NCI-H446 (cell line): ENCODE measurements at places on chromosomes 16 and 17.

- DNase-seq: no peak
These were observed 11.9 kb downstream of the RDM1 start for GRCh38 chr17:35918665-35919064.

DNA sequence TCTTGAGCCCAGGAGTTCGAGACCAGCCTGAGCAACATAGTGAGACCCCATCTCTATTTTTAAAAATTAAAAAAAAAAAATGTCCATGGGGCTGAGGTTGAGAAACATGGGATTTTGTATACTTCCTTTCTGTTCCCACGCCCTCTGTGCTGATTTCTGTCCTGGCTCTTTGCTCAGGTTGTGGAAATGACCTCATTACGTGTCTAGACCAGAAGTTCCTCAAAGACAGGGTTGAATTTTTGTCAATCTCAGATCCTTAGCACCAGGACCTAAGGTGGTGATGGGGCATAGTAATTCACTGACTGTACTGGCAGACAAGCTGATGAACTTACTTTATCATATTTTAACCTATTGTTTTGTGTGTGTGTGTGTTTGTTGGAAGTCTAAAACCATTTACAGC lies 11.2 kb upstream of the HNF1B start:
- DNase-seq: no peak

GRCh38 chr17:50273654-50274040 lies 619 bp upstream of the TMEM92 start:
- no peak for DNase-seq

DNA sequence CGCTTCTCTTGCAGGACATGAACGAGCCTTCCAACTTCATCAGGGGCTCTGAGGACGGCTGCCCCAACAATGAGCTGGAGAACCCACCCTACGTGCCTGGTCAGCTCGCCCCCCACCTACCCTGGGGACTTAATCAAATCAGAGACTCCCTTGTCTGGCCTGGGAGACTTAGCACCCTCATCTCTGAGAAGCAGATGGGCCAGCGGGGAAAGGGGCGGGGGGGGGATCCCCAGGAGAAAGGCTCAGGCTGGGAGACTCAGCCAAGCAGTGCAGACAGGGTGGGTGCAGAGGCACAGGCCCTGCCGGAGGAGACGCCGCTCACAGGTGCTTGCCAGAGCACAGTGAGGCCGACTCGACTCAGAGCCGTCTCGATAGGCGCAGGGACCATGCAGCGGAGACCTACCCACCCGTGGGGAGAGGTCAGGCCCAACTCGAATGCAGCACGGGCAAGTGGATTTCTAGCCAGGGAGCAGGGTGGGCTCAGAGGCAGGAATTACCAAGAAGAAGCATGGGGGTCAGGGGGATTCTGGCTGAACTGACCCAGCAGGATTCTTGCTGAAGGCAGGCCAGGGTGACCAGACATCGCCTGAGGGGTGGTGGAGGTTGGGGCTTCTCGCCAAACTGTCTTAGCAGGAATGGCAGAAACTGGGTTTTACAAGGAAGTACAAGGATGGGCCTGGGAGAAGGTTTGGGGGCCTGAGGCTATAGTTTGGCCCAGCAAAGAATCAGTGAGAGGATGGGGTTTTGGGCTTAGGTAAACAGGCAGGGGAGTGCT lies 9.7 kb downstream of the GAA start:
- DNase-seq: no peak

- DNase-seq: no peak
These were observed 154.8 kb upstream of the RBFOX1 start for GRCh38 chr16:7177875-7178274.

DNA sequence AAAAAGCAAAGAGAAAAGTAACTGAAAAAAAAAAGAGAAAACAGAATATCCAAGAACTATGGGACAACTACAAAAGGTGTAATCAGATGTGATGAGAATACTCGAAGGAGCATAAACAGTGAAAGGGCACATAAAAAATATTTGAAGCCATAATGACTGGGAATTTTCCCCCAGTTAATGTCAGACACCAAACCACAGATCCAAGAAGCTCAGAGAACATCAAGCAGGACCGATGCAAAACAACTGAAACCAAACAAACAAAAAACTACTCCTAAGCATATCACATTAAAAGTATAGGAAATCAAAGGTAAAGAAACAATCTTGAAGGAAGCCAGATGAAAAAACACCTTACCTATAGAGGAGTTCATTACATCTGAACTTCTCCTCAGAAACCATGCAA lies 27.6 kb upstream of the IRX5 start:
- no peak for DNase-seq

- no peak for DNase-seq
These were observed 43.6 kb downstream of the NOS2 start for GRCh38 chr17:27756467-27757371.

DNA sequence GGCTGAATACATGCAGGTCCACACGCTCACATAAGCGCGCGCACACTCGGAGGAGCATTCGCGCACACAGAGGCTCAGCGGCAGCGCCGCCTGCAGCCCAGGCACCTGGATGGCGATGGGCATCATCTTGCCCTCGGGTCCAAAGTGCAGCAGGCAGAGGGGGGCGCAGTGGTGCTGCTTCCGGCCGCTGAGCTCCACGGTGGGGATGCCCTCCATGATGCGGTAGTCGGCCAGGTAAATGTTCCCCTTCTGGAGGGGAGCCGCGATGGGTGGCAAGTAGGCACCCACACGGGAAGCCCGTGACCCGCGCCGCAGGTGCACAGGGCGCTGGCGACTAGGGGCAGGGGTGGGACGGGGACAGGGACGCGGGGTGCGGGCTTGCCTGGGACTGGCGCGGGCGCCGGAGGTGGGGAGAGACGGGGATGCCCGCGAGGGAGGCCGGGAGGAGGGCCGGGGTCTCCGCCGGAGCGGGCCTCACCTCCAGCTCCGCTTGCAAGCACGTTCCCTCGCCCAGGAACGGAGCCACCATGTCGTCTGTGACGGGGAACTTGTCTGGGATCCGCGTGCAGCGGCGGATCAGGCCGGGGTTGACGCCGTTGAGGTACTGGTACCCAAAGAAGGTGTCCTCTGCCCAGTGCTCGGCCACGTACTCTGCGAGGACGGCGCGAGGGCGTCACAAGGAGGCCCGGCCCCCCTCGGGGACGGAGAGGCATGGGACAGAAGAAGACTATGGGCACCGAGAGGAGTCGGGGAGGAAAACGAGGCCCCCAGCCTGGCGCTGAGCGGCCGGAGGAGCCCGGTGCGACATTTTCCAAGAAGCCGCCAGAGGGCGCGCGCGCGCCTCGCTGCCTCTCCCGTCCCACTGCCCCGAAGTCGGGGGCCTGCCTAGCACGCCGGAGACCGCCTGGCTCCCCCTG lies 8.0 kb downstream of the ALOX12B start:
- peak; percentile 70 for DNase-seq

- DNase-seq: no peak
These were observed 25.7 kb downstream of the MBTD1 start for GRCh38 chr17:51234162-51234561.

DNA sequence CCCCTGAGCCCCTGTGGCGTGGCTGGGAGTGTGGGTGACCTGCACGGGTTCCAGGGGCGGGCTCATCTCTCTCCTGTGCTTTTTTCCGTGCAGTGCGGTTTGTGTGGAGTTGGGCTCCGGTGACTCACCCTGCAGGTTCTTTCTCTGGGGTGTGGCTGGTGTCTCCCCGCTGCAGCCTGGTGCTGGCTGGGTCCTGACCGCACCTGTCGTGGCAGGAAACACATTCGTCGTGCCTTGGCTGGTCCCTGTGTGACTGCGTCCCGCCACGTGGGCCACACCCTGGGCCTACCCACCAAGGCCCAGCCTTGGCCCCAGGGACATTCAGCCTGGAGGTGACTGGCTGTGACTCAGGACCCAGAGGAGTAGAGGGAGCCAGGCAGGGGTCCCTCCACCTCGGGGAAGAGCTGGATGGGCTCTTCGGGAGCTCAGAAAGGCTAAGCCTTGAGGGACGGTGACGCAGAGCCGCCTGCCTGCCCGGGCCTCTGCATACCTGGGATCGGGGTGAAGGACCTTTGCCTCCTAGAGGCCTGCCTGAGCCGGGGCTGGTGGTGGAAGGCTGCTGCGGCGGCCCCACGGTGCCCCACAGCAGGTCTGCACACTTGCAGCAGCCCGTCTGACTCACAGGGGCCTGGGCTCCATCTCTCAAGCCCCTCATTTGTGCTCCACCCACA lies 7.8 kb downstream of the TRAF7 start:
- DNase-seq: no peak

DNA sequence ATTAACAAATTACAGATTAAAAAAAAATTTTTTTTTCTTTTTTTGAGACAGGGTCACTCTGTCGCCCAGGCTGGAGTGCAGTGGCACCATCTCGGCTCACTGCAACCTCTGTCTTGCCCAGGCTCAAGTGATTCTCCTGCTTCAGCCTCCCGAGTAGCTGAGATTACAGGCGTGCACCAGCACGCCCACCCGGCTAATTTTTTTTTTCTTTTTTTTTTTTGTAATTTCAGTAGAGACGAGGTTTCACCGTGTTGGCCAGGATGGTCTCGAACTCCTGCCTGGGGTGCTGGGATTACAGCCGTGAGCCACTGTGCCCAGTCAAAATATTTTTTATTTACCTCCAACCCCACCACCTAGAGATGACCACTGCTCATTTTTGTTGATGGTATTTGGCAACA lies 25.5 kb downstream of the ACTG1 start:
- no peak for DNase-seq

DNA sequence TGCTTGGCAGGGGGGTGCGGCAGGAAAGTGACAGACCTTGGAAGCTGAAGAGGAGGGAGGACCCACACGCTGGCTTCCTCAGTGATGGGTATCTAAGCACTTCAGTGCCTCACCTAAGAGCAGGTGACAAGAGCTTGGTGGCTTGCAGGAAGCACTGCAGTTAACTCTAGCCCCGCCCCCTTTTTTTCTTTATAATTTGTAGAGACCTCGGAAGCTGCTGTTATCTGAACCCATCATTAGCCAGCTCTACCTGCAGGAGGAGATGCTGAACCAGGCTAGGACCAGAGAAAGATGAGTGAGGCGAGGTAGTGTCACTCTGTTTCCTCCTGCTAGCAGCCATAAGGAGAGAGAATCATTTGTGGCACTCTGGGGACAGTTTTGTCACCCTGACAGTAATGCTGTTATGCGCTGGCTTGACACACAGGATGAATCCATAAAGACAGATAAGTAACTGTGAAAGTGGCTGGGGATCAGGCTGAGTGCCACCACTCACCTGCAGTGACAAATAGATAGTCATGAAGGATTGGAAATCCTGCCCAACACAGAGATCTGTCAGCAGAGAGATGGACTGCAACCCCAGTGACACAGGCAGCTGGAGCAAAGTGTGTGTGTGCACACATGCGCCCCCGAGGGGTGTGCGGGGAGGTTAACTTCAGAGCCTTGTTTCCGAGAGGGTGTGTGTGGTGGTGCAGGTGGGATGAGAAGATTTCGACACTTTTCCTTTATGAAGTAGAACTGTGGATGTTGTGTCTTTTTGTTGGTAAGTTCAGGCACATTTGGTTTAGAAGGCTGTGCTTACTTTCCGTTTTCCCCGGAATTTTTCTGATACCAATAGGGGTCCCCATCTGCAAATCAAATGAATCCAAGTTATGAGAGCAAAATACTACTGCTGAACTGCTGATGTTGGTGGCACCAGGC lies 224.0 kb downstream of the IRX3 start:
- no peak for DNase-seq

DNA sequence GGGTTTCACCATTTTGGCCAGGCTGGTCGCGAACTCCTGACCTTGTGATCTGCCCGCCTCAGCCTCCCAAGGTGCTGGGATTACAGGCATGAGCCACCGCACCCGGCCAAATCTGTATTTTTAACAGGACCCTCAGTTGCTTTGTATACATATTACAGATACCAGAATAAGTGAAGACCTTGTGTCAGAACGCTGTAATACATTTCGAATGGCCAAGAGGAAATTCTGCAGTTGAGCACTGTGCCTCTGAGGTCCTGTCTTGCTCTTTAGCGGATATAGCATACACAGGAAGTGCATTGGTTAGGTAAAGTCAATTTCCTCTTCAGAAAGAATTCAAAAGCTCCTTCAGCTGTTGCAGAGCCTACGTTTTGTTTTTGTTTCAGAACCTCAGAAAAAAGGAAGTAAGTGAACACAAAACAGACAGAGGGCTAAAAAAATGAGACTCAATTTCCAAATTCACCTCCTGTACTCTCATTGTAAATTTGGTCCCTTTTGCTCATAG lies 15.7 kb downstream of the CRLF3 start:
- no peak for DNase-seq

DNA sequence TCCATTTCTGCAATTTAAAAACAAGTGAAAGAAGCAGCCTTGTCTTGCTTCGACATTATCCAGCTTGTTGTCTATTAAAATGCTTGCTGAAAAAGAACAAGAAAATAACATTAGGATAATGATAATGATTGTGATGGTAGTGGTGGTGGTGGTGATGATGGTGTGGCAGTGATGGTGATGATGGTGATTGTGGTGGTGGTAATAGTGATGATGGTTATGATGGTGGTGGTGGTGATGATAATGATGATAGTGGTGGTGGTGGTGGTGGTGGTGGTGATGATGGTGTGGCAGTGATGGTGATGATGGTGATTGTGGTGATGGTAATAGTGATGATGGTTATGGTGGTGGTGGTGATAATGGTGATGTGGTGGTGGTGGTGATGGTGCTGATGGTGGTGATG lies 41.5 kb downstream of the C17orf67 start:
- DNase-seq: no peak

GRCh38 chr16:20938426-20938825 lies 37.9 kb downstream of the LYRM1 start:
- no peak for DNase-seq

- no peak for DNase-seq
These were observed 531.7 kb upstream of the TOM1L1 start for GRCh38 chr17:54368906-54369305.

DNA sequence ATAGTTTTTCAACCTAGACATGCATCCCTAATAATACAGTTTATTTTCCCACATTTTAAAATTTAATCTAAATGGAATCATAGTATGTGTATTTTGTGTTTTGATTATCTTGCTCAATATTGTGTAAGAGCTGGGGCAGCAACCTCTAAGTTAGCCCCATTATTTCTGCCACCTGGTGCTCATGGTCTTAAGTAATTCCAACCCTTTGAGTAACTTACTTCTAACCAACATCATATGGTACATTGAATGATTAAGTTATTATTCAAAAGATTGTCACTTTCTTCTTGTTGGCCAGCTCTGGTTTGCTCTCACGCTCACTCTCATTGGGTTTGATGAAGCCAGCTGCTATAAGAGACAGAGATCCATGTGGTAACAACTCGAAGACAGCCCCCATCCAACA lies 3.9 kb upstream of the KRTAP4-3 start:
- DNase-seq: no peak

- no peak for DNase-seq
These were observed 70.9 kb downstream of the GNAO1 start for GRCh38 chr16:56262148-56262547.

- no peak for DNase-seq
These were observed 26.2 kb upstream of the ZNF652 start for GRCh38 chr17:49388290-49388640.

GRCh38 chr17:16881239-16881924 lies 90.5 kb downstream of the TNFRSF13B start:
- no peak for DNase-seq

DNA sequence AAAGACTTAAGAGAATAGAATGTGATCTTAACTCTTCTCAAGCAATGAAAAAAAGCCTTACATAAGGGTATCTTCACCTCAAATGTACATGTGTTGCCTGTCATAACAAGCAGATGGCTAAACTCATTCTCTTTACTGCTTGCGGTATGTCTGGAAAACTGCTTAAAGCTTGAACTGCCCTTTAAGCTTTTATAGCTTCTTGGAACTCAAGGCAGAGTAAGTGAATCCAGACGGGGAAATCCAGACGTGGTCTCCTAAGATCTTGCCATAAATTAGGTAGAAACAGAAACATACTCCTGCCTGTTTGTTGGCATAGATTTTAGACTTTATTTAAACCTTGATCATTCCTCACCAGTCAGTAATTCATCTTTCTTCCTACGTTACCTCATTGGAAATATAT lies 19.6 kb downstream of the CLUAP1 start:
- DNase-seq: no peak
